ENCODE measurements at places on chromosomes 7 and 10.

DNA sequence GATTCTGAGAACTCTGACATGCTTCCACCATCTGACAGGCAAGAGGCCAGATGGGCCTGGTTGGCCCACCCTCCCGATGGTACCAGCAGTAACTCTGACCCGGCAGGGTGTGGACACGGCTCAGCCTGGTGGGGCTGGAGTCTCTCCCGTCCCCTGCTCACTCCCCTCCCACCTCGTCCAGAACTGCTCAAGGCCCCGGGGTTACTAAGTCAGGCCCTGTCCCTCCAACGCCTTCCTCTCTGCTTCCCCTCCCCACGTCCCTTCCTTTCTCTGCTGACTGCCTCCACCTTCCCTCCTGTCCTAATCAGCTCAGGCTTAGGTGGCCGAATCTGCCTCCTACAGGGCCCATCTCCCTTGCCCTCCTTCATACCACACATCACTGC is 12.5 kb downstream of the CALML5 start:
- DNase-seq = no peak

- DNase-seq = no peak
Measured at GRCh38 chr10:62946278-62946677, 130.1 kb upstream of the EGR2 start.

GRCh38 chr7:92944633-92945032 is 108.3 kb upstream of the CDK6 start:
- no peak for DNase-seq

DNA sequence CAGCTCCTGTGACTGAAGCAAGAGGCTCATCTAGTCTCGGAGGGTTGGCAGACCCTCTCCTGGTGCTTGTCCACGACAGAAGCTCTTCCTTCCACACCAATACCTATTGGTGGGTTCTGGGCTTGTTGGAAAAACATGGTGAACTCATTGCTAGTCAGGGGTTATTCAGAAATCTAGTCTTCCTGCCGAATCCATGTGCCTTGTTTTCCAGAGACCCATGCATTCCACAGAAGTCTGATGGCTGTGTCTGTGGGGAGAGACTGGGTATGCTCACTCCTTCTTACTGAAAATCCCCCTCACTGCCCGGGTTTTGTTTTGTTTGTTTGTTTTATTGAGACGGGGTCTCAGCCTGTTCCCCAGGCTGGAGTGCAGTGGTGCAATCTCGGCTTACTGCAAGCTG is 138.3 kb downstream of the DNAJB6 start:
- no peak for DNase-seq

GRCh38 chr10:1392127-1392526 is 335.9 kb downstream of the WDR37 start:
- no peak for DNase-seq
